SJCRH30 (cell line): ENCODE measurements at places on chromosomes 16 and 17.

GRCh38 chr17:48503747-48504146 is 27.1 kb downstream of the HOXB1 start:
- DNase-seq, result no peak

GRCh38 chr17:27414271-27414670 is 42.0 kb upstream of the KSR1 start:
- DNase-seq, result no peak

GRCh38 chr16:11392041-11392581 is 46.9 kb downstream of the RMI2 start:
- no peak for DNase-seq

DNA sequence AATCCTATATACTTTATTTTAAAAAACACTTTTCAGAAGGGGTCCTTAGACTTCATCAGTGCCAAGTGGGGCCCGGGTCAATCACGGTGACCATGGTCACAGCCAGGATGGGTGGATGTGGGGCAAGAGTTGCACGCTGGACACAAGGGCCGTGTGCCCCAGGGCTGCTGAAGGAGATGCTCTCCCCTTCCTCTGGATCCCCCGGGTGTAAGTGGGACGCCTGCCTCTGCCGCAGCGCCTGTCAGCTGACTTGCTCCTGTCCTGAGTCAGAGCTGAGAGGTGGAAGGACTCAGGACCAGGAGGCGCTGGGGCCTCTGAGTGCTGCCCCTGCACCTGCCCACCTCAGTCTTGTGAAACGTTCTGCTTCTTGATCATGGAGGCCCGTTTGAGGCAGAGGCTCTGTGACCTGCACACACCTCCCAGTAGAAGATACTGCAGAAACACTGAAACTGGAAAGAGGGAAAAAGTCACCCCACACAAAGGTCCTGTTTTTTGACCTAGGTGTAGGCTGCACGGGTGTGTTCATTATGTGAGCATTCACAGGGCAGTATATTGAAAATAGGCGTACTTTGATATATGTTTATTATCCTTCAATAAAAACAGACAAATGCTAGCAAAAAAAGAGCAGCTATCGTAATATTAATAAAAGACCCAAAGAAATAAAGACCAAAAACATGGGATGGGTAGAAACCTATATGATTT is 40.9 kb upstream of the BAHCC1 start:
- DNase-seq, result no peak

DNA sequence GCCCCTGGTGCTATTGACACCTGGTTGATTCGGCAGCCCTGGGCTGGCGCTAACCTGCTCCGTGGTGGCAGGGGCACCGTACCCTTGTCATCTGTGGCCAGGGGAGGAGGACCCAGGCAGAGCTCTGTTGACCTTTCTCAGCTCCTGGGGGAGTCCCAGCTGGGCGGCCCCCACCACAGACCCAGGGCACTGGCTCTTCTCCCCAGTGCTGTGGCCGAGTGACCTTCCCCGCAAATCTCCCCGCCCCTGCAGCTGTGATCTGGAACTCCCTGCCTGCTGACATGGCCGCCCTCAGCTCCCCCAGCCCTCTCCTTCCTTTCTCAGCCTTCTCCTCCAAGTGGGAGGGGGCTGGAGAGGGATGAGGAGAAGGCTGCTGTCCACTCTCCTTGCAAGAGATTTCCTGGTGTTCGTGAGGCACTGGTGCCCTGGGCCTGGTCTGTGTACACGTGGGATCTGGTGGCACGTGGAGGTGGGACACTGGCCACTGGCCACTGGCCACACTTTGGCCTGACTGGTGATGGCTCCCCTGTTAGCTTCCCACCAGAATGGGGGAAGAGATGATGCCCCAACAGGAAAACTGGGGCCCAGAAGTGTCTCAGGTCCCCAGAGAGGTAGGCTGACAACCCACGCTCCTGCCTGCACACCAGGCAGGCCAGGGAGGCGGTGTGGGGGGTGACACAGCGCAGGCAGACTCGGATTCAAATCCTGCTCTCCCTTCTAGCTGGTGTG is 8.2 kb downstream of the FMNL1 start:
- no peak for DNase-seq

- DNase-seq, result no peak
These were observed 463.2 kb downstream of the TMEM114 start for GRCh38 chr16:8127070-8127469.

GRCh38 chr16:85179344-85180046 is 67.2 kb upstream of the CIBAR2 start:
- no peak for DNase-seq

GRCh38 chr17:51257150-51258081 is 2.4 kb downstream of the MBTD1 start:
- no peak for DNase-seq

DNA sequence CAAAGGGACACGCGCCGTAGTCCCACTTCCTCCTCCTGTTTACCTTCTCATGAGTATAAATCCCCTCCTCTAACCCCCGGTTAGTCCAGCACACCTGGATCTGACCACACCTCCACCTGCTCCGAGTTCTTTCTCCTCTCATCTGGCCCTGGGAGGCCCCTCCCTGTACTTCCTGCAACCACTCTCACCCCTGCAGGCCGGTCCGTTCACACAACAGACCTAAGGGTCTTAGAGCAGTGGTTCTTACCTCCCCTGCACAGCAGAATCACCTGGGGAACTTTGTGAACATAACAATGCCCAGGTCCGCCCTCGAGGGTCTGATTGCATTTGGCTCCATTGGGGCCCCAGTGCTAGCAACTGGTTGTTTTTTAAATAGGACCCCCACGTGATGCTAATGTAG is 24.8 kb downstream of the TMEM114 start:
- no peak for DNase-seq
